ENCODE measurements at places on chromosomes 5 and 9.
A peak's percentile ranks its signal among the peaks of the same experiment; 100 is the strongest.

DNA sequence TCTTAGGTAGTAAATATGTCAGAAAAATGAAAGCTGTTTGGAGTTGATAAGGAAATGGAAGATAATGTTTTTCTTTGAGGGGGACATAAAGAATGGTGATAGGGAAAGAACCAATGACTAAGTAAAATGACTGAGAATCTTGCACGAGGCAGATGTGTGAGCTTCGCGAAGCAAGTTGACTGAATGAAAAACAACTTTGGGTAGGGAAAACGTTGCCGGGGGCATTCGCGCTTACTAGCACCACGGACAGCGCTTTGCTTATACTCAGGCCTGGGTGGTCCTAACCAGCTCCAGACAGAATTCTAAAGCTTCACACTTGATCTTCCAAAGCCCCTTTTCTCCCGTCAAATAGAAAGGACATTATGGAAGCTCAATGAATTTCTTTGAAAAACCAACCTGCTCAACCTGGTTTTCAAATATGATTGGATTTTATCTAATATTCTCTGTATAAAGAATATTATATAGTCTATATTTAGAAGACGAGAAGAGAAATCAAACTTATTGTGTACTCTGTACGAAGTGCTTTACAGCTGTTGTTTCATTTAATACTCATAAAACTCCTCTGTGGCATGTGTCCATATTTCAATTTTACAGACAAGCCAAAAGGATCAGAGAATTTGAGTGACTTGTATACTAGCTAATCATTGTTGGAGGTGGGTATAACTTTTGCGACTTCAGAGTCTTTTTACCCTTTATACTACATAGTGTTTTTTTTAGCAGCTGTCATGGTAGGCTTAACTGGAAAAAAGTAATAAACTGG lies 1.9 kb upstream of the CDKN2B start:
- DNase-seq, result peak; percentile 55

GRCh38 chr9:72601615-72602014 lies 80.2 kb downstream of the TMC1 start:
- DNase-seq, result no peak

- no peak for DNase-seq
Measured at GRCh38 chr9:12716823-12717600, 23.8 kb downstream of the TYRP1 start.

DNA sequence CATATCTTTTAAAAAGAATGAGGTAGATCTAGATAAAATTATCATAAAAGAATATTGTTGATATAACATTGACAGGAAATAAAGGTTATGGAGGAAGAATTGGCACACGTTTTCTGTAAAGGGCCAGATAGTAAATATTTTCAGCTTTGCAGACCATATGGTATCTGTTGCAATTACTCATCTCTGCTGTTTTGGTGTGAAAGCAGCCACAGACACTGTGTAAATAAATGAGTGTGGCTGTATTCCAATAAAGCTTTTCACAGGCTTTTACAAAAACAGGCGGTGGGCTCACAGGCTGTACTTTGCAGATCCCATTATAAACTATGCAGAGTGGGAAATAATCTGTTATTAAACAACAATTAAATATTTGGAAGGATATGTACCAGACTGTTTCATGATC lies 87.4 kb downstream of the SGCD start:
- peak; percentile 62 for DNase-seq

DNA sequence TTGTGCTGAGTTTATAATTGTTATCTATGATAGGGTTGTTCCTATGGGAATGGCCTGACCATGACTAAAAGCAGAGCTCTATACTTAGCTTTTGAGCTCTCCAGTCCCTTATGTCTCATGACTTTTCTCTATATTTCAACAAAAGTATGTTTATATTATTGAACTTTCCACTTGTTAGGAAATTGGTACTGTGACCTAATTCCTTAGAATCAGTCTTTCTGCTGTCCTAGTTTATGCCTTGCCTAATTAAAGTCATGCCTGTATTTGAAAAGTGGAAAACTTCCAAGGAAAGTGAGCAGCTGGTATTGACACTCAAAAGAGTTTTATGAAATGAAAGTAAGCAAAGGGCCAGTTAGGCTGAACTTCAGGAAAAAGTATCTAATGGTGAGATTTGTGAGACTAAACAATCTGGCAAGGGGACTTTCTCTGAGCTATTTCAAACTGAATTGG lies 68.6 kb downstream of the XRCC4 start:
- no peak for DNase-seq

DNA sequence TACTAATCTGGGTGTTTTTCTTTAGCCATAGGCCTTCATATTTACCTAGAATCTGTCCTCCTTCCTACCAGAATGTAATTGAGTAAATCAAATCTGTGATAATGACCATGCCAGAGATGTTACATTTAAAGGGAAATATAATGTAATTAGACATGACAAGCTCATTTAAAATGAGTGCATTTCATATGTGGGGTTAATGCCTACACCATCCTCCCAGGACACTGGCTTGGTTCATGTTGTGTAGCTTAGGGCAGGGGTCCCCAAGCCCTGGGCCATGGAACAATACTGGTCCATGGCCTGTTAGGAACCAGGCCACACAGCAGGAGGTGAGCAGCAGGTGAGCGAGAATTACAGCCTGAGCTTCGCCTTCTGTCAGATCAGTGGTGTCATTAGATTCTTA lies 276.9 kb upstream of the DAP start:
- no peak for DNase-seq

- no peak for DNase-seq
Measured at GRCh38 chr5:111010783-111011182, 60.7 kb upstream of the TSLP start.

DNA sequence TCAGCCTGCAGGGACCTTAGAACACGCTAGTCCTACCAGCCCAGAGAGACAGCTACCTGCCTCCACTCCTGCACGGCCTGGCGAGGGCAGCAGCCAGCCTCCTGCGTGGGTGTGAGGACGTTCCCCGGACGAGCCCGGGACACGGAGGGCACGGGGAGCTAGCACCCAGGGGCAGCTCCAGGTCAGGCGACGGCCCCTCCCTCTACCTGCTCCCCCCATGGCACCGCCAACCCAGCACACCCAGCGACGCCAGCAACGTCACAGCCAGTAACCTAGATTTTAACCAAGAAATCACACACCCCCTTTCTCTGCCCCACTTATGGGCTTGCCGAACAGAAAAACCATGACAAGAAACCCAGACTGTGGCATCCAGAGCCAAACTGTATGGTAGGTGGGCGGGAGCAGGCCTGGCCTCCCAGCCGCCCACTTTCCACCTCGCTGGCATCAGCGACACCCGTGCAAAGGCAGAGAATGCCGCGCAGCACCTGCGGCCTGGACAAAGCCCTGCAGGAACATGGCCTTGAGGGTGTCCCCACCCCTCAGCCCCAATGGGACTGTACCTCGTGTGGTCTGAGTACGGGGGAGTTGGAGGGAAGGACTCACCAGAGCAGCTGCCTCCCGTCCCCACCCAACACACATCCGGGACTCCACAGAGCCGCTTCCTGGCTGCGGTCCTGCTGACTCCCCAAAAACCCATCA lies 47.9 kb downstream of the NACC2 start:
- DNase-seq, result no peak

- DNase-seq, result no peak
Measured at GRCh38 chr9:92405818-92406217, 1.4 kb upstream of the OGN start.

DNA sequence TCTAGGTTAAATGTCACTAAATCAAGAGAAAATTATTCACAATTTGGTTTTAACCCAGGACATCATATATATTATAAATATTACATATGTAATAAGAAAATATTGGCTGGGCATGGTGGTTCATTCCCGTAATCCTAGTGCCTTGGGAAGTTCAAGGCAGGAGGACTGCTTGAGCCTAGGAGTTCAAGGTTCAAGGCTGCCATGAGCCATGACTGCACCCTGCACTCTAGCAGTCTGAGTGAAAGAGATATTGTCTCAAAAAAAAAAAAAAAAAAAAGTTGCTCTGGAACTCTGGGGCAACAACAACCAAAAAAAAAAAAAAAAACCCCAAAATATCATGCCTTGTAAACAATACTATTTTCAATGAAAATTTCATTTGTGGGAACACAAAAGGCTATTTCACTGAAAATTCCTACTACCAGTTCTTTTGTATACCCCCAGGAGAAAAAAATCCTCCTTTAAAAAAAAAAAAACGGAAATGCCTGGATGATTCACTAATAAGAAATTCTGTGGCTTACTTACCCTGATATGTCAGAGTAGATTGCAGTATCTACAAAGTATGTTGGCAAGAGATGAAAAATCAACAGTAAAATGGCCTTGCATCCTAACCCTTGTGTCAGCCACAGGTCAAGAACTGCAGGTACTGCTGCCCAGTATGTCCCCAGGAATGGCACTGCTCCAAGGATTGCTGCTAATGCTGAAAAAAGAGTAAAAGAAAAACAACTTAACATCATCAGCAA lies 22.6 kb upstream of the CTNNAL1 start:
- peak; percentile 85 for DNase-seq

- no peak for DNase-seq
Measured at GRCh38 chr9:136789523-136789937, 1.6 kb upstream of the TMEM141 start.

DNA sequence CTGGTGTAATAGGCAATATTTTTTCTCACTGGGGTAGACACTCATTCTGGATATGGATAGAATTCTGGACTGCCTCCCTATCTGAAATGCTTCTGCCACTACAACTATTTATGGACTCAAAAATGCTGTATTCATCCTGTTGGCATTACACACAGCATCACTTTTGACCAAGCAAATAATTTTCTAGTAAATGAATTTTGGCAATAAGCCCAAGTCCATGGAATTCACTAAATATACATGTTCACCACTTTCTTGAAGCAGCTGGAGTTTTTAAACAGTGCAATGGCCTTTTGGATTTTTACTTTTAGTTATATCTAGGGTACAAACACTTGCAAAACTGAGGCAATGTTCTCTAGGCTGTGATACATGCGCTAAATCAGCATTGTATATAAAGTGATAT lies 724.9 kb upstream of the EDIL3 start:
- DNase-seq, result no peak

GRCh38 chr5:56633950-56634349 lies 181.4 kb upstream of the MAP3K1 start:
- no peak for DNase-seq

DNA sequence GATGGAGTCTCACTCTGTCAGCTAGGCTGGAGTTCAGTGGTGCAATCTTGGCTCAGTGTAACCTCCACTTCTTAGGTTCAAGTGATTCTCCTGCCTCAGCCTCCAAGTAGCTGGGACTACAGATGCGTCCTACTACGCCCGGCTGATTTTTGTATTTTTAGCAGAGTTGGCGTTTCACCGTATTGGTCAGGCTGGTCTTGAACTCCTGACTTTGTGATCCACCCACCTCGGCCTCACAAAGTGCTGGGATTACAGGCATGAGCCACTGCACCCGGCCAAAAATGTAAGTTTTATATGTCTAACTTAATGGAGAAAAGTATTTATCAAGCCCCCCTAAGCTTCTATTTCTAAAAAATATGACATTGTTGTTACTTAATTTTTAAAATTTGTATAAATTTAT lies 98.2 kb upstream of the RIOK2 start:
- no peak for DNase-seq

DNA sequence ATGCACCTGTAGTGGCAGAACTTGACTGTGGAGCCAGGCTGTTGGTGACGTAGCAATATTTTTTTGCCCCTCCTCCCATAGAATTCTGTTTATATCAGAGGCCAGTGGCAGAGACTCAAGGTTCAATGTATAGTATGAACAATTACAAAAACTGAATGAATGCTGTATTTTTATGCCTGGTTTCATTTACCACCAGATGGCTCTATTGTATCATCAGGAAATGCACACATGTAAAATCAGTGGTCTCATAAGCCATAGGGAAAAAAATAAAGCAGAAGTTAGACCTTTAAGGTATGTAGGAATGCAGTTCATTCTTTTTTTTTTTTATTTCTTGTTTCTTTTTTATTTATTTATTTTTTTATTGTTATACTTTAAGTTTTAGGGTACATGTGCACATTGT lies 43.6 kb downstream of the CCDC192 start:
- peak; percentile 39 for DNase-seq

DNA sequence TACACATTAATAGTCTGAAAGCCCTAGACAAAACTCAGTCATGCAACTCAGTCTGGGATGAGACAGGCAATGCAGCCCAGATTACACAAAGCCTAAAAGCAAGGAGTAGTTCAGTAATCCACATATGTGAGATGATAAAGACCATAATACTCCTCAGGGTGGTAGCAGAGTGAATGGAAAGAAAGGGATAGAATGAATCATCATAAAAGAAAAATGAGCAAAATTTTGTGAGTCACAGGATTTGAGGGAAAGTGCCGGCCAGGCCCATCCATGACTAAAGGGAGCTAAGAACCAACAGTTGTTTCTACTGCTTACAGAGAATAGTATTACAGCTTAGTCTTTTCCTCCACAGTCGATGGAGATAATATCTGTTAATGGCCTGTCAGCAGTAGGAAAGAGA lies 90.0 kb upstream of the POU5F2 start:
- DNase-seq, result peak; percentile 89

DNA sequence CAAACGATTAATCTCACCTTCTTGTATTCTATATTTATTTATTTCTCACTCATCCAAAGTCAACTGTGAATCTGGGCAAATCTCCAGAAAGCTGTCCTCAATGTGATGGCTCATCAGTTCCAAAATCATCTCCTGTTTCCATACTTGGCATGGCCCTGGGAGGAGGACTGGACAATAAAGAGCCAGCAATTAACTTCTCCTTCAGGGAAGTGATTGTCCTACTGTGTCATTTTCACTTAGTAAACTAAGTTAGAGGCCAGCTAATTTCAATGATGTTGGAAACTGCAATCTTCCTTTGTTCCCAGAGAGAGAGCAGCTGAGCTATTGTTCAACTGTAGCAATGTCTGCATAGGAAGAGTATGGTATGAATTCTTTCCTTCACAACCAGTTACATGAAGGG lies 17.5 kb downstream of the CDH12 start:
- DNase-seq, result no peak

GRCh38 chr5:74801941-74802340 lies 34.9 kb downstream of the NSA2 start:
- peak; percentile 26 for DNase-seq

DNA sequence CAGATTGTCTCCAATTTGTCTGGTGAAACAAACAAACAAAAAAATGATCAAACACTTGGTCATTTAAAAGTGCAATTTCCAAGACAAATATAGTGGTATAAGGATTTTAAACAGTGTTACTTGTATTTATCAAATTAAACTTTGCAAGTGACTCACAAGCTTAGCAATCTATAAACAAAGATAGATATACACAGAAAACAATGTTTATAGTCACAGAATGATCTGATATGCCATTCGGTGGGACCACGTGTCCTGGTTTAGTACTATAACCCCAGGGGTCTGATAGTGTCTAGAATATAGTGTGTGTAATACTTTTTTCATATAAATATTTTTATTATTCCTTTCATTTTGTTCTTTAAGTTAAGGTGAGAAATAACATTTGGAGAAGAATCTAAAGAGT lies 91.3 kb downstream of the DPYSL3 start:
- no peak for DNase-seq

GRCh38 chr5:141778683-141779082 lies 96.7 kb upstream of the ARAP3 start:
- no peak for DNase-seq

Data from fibroblast of skin of right quadriceps (primary cell).